ENCODE measurements at places on chromosomes 3 and 15. TPM values are rescaled to one million over a fixed set of nuclear protein-coding genes. Genes with fewer than 3 reads are reported as not detected.

GRCh38 chr3:155871746-155872158 lies 1.3 kb downstream of the GMPS start:
- peak overlapping the region; percentile 97 for H3K4me3 ChIP-seq
- peaks cover 39% of the 10 kb centered on the region for H3K36me3 ChIP-seq
- H3K27me3 ChIP-seq, result no peaks in the 10 kb centered on the region
- H3K27ac ChIP-seq, result peak overlapping the region; percentile 86
- peaks cover 50% of the 10 kb centered on the region for H3K4me1 ChIP-seq

GRCh38 chr3:152328841-152329240 lies 60.1 kb downstream of the MBNL1 start:
- peak; percentile 28 for DNase-seq
- peak overlapping the region; percentile 88 for H3K27ac ChIP-seq
- no peaks in the 10 kb centered on the region for H3K27me3 ChIP-seq
- H3K4me1 ChIP-seq, result peaks cover 67% of the 10 kb centered on the region
- peaks cover 24% of the 10 kb centered on the region for H3K36me3 ChIP-seq

- no peak overlapping the region for H3K27ac ChIP-seq
- H3K27me3 ChIP-seq, result peaks cover 62% of the 10 kb centered on the region
Observed at GRCh38 chr3:194955979-194956696, 270.5 kb downstream of the FAM43A start.

CEMIP gene
- total RNA-seq, result 4.1 TPM

GHRL gene
- 0.85 TPM for total RNA-seq

RASGRP1 gene
- total RNA-seq, result 9.0 TPM
